ENCODE measurements at places on chromosomes 2 and 18.
A peak's percentile ranks its signal among the peaks of the same experiment; 100 is the strongest.

- DNase-seq, result no peak
Observed at GRCh38 chr2:45912109-45912508, 260.6 kb downstream of the PRKCE start.

- DNase-seq, result no peak
Observed at GRCh38 chr2:88003074-88003755, 13.1 kb downstream of the RNU2-63P start.

GRCh38 chr2:109046925-109047508 is 58.0 kb upstream of the EDAR start:
- DNase-seq, result no peak

- no peak for DNase-seq
Observed at GRCh38 chr2:234629596-234629995, 132.7 kb upstream of the ARL4C start.

- DNase-seq, result no peak
Observed at GRCh38 chr2:224449212-224450147, 47.6 kb upstream of the FAM124B start.

GRCh38 chr2:206084870-206085741 is 868 bp downstream of the INO80D start:
- no peak for DNase-seq

- DNase-seq, result no peak
Observed at GRCh38 chr18:38494065-38494464, 928.5 kb upstream of the CELF4 start.

- peak; percentile 74 for DNase-seq
Observed at GRCh38 chr18:24491927-24492834, 31.7 kb downstream of the HRH4 start.

DNA sequence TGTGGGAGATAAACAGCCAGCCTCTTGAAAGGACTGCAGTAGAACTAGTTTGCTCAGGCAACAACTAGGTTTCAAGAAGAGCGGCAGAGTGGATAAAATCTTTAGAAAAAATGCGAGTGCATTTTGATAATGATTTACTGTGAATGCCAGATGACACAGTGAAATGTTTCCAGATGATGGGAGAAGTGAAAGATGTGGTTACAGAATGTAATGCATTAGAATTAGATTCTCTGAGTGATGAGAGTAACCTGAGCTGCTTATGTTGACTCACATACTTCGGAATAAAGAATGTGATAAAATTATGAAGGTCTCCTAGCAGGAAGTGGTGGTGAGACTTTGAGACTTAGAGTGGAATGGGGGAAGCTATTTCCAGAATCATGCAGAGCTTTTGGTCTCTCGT is 184.3 kb downstream of the GULP1 start:
- no peak for DNase-seq

GRCh38 chr2:44821500-44821899 is 120.0 kb upstream of the SIX3 start:
- DNase-seq, result peak; percentile 59

DNA sequence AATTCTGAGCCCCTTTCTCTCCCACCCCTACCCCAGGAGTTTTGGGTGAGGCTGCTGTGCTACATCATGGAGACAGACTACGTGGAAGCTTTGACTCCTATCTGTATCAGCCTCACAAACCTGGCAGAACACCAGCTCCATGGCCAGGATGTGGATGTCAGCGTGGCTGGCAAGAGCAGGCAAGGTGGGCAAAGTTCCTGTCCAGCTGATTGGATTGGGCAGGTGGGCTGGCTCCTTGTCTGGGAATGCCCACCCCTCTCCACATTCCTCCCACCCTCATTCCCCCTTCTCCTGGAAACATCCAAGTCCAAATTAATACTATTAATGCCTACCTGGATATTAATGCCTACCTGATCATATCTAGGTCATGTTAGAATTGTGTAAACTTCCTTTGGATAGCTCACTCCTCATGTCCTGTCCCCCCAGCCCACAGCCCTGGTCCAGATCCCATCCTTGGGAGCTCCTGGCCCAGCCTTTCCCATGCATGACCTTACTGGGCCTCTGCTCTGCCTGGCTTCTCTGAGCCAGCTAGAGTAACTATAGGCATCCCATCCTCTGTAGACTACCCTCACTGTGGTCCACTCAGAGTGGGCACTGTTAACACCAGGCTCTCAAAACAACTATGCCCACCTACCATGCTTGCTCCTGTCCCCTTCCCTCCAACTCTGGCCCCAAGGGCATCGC is 24.1 kb downstream of the MROH2A start:
- DNase-seq, result no peak

DNA sequence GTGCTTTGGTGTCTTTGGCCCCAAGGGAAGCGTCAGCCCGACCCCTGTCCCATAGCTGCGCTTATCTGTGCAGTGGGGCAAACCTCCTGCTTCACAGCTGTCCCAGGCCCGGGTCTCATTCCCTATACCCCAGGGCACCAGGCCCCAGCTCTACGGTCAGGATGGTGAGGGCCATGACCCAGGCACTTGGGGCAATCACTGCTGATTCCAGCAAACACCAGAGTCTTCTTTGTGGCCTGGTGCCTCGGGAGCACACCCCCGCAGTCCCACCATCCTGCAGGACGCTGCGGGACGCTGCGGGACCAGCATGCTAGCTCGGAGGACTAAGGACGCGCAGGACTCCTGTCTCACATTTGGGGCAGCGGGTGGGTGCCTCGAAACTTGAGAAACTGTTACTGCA is 116.9 kb upstream of the HDAC4 start:
- no peak for DNase-seq

All from NCI-H1417 (cell line).